ENCODE measurements at places on chromosomes 4 and X.

DNA sequence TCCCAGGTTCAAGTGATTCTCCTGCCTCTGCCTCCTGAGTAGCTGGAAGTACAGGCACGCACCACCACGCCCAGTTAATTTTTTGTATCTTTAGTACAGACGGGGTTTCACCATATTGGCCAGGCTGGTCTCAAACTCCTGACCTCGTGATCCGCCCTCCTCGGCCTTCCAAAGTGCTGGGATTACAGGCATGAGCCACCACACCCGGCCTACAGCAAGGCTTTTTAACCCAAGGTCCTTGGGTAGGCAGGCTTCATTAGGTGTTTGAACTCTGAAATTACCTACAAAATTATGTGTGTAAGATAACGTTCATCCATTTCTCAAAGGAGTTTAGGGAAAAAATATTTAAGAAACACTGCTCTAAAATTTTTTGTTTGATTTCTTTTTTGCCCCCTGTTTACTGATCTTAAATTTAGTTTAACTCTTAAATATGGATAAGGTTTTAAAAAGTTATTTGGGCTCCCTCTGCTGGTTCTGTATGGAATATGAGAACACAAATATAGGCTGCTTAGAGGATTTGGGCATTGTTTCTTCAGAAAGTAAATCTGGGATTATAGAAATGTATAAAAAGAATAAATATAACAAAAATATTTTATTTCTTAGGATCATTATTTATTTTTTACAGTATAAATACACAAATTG lies 92.8 kb downstream of the CBR4 start:
- DNase-seq, result peak; percentile 50

DNA sequence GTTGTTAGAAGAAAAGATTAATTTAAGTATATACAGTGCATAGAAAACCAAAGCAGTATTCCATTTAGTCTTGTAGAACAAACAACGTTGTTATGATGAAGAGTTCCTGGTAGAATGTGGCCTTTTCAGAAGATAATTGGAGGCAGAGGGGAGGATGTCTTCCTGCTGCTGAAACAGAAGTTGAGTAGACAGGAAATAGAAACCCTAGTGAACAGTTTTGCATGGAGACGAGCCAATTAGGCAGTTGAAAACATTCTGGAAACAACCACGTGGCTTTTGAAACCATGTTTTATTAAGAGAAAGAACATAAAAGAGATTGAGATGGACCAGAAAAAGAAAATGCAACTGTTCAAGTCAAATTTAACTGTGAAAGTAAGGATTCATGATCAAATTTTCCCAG lies 325.2 kb downstream of the CAMK2D start:
- DNase-seq, result no peak

- DNase-seq, result peak; percentile 81
These were observed 13.2 kb upstream of the RAB9B start for GRCh38 chrX:103845165-103845653.

- DNase-seq, result no peak
These were observed 678.3 kb upstream of the NR3C2 start for GRCh38 chr4:149120331-149121022.

DNA sequence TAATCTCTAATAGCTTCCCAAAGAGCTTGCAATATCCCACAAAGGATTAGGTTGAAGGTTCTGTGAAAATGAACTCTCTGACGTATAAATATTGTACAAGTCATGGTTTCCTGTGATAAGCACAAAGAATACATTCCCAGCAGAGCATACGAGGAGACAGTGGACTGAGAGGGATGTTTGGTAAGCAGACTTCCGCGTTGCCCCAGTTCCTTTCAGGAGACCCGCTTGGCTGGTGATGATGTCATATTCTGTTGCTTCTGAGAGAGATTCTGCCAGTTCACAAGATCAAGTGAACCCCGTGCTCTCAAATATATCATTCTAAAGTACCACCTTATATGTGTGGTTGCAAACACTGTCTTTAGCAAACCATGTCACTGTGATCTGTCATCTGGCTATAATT lies 323.9 kb upstream of the CASK start:
- DNase-seq, result no peak

All from ACHN (cell line).